ENCODE measurements at places on chromosomes 1 and 21.

GRCh38 chr1:151384584-151384983, 12.1 kb upstream of the SELENBP1 start:
- no peak for DNase-seq

DNA sequence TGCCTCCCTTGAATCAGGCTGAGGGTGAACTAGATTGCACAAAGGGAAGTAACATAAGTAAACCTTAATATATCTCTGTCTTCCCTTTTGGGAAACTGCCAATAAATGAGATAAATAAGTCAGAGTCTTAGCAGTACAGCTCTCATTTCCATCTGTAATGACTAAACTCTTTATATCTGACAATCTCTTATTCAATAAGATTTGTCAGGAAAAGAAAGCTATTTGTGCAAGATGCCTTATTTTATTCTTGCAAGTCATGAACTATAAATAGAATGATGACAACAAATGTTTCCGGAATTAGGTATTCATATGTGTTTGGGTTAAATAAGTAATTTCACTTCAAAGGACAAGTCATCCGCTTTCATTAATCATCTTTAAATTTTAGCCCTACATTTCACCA, 229.2 kb downstream of the PTGER3 start:
- DNase-seq, result no peak

- DNase-seq, result no peak
Measured at GRCh38 chr21:39822042-39822441, 45.2 kb upstream of the PCP4 start.

GRCh38 chr1:151867321-151867720, 13.8 kb upstream of the THEM5 start:
- DNase-seq, result no peak

- DNase-seq, result no peak
Measured at GRCh38 chr1:89770391-89770790, 50.4 kb upstream of the LRRC8D start.

DNA sequence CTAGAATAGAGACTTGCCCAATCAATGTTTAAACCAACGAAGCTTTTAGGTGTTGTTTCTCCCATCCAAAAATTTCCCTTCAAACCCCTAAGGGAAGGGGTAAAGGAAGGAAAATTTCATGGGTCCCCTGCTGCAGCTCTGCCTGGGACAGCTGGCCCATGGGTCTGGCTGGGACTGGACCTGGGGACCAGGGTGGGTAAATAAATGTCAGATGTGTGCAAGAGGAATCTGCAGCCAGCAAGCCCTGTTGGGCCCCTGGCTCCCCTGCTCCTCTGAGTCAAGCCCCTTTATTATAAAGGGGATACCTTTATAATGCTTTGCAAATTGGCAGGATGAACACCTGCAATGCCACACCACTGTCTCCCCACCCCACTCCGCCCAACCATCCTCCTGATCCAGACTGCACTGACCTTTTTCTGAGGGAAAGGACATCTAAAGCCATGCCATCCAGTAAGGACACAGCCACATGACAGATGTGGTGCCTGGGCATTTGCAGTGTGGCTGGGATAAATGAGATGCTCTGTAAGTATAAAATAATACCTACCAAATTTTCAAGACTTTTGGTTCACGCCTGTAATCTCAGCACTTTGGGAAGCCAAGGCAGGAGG, 1.9 kb upstream of the TMEM125 start:
- DNase-seq, result no peak

GRCh38 chr1:219443763-219444162, 169.1 kb downstream of the ZC3H11B start:
- no peak for DNase-seq

GRCh38 chr1:9792156-9793042, 31.4 kb downstream of the CLSTN1 start:
- DNase-seq, result no peak

GRCh38 chr1:236608930-236609726, 4.8 kb upstream of the HEATR1 start:
- DNase-seq, result no peak

GRCh38 chr1:6445062-6445763, 20.6 kb downstream of the ESPN start:
- DNase-seq, result peak; percentile 60

DNA sequence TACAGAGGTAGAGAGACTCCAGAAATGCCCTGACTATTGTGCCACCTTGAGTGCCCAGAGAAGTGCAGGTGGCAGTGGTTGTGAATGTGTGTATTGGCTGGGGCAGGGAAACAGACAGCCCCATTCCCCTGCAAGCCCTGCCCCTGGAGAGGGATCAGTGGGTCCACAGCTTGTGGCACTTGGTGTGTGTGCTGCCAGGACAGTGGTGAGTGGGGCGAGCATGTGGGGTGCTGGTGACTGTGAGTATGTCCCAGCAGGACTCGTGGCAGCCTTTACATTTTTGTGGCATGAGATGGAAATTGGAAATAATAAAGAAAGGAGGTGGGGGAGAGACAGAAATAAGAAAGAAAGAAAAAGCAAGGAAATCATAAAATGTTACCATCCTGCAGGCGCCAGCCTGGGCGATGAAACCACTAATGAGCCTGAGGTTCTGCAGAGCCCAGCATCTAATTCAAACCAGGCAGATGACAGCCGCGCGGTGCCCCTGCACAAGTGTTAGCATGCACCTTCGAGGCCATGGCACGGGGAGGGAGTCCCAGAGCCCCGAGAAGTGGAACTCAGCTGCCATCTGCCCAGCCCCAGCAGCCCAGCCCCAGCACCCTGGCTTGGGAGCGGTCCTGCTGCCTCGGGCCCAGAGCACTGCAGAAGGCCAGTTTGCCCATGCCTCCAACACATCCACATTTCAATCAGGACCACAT, 49.1 kb upstream of the ZBTB40 start:
- no peak for DNase-seq

DNA sequence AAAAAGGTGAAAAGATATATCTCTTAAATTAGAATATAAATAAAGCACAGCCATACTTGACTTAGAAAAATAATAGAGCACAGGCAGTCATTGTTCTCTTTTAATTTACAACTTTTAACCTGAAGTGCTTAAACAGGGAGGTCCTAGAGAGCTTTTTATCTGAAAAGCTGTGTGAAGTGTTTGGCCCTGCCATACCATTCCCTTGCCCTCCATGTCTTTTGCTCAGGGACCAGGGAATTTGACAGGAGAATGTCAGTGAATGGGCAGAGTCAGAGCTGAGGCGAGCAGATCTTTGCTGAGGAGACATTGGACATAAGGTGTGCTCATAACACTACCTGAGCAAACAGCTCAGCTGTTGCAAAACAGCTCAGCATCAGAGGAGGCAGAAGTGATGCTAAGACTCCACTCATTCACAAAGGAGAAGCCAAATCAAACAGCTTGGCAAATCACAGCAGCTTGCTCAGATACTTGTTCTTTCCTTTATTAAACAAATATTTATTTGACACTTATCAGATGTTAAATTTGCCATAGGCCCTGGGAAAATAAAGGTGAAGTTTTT, 14.9 kb upstream of the MGST3 start:
- DNase-seq, result no peak

GRCh38 chr1:238119060-238119459, 228.3 kb upstream of the ZP4 start:
- DNase-seq, result no peak

GRCh38 chr1:4590756-4591155, 63.7 kb upstream of the AJAP1 start:
- DNase-seq, result no peak

GRCh38 chr21:42638266-42638863, 15.1 kb upstream of the PDE9A start:
- DNase-seq, result no peak

DNA sequence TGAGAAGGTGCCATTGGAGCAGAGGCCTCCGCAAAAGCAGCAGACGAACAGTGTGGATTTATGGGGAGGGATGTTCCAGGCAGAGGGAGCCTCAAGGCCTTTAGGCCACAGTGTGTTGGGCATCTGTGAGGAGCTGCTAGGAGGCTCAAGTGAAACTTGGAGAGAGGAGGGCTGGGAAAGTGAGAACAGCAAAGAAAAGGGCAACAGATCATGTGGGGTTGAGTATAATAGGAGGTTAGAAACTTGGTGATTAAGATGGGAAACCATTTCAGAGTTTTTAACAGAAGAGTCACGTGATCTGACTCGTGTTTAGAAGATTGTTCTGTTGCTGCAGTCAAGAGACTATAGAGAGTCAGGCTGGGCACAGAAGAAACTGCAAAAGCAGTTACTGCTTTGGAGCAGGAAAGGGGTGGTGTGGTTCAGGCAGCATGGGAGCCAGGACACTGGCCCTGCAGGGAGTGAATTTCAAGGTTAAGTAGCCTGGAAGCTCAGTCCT, 277.0 kb downstream of the DISC1 start:
- DNase-seq, result no peak

Data from activated CD4-positive, alpha-beta memory T cell treated with anti-CD3 and anti-CD28 coated beads, Interleukin-2, amount 10 ng/mL, durations not matched to agents 7 days and 5 days (primary cell).